ENCODE measurements at places on chromosomes 1 and 21. TPM values are rescaled to one million over a fixed set of nuclear protein-coding genes. Genes with fewer than 3 reads are reported as not detected.
A peak's percentile ranks its signal among the peaks of the same experiment; 100 is the strongest.

GRCh38 chr21:45175326-45176095, 101.1 kb downstream of the ADARB1 start:
- DNase-seq, result no peak

DNA sequence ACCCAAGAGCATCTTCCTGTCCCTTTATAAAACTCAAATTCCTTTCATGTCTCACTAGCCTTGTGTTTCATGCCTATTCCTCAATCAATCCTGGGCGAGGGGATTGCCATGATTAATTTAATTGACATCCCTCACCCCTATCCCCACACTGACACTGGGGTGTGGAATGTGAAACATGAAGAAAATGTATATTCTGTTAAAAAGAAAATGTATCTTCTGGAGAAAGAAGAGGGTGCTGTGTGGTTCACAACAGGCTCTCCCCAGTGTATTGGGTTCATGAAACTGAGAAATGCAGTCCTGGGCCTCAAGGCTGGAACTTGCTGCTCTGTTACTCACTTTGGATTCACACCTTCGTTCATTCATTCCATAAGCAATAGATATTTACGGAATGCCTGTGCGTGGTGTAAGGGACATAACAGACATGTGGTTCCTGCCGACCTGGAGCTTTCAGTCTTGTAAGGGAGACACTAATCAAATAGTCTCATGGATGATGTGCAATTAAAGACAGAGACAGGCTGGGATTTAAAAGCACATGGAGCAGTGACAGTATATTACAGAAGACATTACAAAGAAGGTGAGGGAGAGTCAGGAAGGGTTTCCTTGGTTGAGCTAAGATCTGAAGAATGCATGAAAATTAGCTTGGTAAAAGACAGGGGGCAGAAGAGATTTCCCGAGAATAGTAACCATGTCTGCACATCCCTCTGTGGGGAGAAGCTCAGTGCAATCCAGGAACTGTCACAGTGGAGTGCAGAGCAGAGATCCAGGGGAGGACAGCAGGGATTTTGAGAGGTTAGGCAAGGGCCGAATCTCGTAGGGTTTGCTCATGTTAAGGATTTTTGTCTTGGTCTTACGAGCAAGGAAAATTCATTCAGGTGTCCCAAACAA, 32.1 kb downstream of the SERTAD4 start:
- DNase-seq, result no peak

DNA sequence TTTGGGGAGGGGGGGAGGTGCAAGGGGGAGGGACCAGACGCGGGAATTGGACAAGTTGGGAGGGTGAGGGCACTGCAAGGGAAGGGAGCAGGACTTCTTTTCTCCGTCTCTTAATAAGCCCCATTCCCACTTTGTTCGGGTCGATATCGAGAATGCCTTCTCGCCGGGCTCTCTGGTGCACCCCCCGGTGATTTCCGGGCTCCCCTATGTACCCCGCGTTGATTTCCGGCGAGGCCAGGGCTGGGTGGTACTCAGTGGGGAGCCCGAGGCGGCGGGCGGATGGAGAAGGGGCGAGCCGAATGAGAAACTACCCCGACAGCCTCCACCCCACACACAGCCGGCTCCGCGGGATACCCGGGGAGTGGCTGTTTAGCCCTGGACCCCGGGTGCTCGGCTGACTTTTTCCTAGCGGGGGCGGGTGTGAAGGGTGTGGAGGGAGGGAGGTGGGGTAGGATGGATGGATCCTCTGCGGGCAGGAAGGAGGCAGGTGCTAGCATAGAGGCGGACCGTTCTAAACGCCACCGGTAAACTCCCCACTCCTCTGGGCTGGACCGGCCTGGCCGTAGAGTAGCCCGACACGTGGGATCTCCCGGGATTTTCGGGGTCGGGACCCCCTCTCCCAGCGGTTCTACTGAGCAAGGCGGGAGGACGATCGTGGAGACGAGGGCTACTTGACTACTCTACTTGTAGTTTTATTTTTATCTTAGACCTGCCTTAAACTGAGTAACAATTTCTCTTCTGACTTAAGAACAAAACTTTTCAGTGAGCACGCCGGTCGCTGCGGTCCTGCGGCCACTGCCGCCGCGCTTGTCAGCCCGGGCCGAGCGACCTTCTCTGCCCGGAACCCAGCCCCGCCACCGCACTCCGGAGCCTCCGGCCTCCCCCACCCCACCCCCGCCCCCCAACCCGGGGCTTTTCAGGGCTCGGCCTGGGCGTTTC, 1.0 kb downstream of the RNF220 start:
- no peak for DNase-seq

DNA sequence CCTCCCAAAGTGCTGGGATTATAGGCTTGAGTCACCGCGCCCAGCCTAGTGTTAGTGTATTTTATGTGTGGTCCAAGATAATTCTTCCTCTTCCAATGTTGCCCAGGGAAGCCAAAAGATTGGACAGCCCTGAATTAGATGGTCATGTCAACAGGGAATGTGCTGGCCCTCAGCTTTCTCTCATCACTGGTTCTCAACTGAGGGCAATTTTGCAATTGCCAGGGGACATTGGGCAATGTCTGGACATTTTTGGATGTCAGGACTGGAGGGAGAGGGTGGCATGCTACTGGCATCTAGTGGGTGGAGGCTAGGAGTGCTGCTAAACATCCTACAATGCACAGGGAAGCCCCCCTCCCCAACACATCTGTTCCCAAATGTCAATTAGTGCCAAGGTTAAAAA, 95.0 kb downstream of the LAMC2 start:
- DNase-seq, result peak; percentile 85

GRCh38 chr1:31749785-31750735, 14.1 kb downstream of the ADGRB2 start:
- DNase-seq, result no peak

DNA sequence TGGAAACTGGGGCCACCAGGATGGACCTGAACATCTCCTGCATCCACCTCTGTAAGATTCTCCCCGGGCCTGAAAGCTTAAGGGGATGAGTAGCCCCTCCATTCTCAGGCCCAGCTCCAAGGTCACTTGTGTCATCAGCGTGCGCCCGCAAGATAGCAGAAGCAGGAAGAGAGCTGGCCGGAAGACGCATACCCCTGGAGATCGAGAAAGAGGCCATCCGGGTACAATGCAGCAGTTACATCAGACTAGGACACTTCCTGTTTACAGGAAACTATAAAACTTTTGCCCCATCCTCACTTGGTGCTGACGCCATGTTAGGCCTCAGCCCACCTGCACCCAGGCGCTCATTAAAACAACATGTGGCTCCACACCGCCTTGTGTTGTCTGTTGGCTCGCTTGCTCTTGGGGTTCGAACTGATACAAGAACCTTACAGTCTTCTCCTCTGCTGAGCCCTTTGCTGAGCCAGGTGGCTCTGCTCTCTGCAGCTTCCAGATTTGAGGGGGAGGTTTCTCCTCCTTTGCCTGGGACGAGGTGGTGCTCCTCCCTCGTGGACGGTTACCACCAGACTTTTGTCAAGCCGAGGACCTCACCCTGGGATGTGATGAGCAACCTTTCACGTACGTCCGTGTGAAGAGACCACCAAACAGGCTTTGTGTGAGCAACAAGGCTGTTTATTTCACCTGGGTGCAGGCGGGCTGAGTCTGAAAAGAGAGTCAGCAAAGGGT, 277.5 kb upstream of the C1orf174 start:
- DNase-seq, result peak; percentile 21

The HLX gene
- total RNA-seq, result 39.3 TPM

DNA sequence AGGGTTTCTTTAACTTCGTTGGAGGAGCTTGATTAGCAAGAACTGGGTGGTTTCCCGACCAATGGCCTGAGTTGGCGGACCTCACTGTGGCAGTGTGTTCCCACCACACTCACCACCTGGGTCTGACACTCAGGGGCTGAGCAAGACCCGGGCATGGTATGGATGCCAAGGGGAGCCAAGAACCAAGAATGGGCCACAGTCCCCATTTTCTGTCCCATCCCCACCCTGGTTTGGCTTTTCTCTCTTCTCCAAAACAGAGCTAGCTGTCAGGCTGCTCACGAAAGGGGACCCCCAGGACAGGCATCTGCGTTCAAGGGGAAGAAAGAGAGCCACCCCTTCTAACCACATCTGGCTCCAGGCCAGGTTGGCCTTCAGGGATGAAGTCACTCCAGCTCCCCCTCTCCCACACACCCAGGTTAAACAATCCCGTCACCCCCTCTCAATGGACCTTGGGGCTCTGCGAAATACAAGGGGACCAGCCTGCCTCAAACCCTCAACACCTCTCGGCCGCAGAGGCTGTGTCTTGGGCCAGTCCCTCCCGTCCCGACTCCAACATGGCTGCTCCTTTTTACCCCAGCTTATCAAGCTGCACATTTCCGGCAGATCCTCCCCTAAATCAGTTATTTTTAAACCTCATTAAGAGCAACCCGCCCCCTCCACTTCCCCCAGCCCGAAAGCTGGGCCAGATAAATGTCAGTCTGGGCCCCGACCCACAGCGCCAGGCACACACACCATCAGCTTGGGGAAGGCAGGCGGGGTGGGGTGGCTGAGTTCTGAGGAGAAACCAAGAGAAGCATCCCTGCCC, 3.4 kb downstream of the TAGLN2 start:
- DNase-seq, result no peak

The SGIP1 gene
- 1.6 TPM for total RNA-seq

The MYBPH gene
- not detected for total RNA-seq

- no peak for DNase-seq
These were observed 66.5 kb upstream of the KCNJ6 start for GRCh38 chr21:37982496-37983318.

DNA sequence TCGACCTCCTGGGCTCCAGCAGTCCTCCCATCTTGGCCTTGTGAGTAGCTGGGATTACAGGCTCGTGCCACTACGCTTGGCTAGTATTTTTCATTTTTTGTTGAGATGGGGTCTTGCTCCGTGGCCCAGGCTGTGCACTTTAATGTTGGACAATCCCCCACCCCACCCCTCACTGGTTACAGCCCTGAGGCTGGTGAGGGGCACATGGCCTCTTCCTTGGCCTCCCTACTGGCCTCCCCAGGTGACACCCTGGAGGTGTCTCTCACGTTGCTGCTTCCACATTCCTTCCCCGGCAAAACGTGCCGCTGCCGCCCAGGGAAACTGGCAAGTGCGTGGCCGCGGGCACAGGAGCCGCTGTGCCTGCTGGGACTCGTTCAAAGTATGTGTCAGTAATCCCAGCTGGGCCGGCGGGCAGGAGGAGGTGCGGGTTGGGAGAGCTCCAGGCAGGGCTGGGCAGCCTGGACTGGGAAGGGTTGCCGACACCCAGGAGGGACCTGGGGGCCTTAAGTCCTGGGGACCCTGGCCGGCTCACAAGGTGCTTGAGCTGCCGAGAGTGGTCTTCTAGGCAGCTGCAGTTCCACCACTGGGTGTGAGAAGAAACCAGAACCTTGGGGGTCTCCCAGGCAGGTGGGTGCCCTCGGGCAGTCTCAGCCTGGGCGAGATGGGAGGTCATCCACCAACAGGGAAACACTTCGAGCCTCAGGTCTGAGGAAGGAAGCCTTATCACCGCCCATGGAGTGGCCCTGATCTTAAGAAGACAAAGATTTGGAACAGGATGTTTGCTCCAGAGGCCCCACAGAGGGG, 6.5 kb downstream of the WNT3A start:
- peak; percentile 56 for DNase-seq

The KCNN3 gene
- 24.6 TPM for total RNA-seq

GRCh38 chr1:219687779-219688178, 74.9 kb upstream of the ZC3H11B start:
- DNase-seq, result no peak

DNA sequence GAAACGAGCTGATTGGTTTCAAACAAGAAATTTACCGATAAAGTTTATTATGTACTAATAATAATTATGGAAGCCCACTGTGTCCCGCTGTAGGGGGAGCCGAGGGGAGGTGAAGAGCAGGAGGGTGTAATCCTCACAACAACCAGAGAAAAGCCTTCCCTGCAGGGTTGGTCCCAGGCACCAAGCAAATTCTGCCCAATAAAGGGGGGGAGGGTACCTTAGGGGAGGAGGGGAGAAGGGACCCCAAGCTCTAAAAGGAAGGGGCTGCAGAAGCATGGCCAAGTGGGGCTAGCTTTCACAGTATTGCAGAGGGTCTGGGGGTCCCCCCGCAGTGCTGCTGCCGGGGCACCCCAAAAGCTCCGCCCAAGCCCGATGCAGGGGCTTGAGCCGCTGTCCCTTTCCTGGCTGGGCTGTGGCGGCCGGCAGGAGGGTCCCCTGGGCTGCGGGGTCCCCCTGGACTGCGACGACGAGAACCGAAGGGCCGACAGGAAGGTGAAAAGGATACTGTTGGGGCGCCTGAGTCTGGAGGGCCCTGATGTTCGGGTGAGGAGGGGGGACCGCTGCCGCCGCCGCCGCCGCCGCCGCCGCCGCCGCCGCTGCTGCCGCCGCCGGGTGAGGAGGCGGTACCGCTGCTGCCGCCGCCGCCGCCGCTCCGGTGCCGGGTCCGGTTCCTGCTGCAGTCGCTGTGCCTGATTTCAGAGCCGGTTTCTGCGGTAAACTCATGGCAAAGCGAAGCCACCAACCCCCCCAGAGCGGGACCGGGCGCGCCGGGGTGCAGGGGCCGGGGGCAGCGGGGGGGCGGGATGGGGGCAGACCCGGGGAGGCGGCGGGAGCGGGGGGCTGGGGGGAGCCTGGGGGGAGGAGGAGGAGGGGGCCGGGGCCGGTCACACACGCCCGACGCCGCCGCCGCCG, 771 bp downstream of the EIF4G3 start:
- DNase-seq, result no peak

- DNase-seq, result no peak
These were observed 166.5 kb downstream of the PGBD5 start for GRCh38 chr1:230259621-230260020.
